H9 (cell line): ENCODE measurements at places on chromosomes 4 and X.
A peak's percentile ranks its signal among the peaks of the same experiment; 100 is the strongest.

- no peak for DNase-seq
Observed at GRCh38 chrX:25156323-25156722, 140.6 kb upstream of the ARX start.

GRCh38 chr4:125105561-125105960, 209.2 kb upstream of the FAT4 start:
- no peak for DNase-seq

DNA sequence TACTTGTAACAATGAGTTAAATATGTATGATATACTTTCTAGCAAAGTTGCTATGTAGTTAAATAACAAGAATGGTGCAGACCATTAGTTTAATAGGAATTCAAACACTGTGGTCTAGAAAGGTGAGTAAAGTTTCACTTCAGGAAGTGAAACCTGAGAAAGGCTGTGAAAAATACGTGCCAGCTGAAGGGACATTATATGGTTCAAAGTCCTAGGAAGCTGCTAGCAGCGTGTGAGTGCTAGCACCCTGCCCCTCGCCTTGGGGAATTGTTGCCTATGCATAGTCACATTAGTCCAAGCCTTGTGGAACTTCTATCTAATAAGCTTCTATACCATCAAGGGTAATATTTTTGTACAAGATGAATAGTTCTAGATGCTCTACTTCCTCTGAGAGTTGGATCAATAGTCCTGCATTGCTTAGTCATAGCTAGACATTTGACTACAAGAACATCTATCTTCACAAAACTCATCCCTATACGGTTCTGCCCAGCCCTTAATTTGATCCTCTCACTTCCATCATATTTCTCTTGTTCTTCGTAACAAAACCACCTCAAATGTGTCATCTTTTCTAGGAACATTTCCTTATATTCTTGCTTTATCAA, 45.8 kb upstream of the ARSJ start:
- DNase-seq, result no peak

DNA sequence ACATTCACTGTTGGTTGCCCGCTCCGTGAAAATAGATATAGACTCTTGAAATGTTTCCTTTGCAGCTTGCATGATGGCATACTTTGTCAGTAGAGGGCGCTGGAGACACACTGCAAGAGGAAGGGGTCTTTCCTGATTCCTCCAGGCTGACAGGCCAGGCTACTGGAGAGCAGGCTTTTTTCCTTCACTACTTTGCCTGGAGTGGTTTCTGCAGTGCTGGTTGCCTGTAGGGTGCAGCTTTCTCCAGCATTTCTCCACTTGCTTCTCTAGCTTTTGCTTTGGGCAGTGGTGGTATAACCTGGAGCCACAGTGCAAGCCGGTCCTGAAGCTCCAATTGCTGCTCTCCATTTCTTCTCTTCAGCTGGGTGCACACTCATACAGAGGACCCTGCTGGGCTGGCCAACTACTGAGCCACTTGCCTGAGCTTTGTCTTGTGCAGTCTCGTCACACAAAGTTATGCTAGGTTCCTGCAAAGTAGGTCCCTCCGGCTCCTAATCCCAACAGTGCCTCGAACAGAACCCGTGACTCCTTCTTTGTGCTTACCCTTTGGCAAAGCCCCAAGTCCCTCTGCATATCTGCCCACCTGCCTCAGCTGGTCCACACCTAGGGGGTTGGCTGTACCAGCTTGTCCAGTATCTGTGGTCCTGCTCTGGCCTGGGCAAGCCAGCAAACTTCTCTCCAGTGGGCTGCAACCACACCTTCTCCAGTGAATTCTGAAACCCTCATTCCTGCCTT, 46.3 kb downstream of the RASSF6 start:
- DNase-seq, result peak; percentile 91

DNA sequence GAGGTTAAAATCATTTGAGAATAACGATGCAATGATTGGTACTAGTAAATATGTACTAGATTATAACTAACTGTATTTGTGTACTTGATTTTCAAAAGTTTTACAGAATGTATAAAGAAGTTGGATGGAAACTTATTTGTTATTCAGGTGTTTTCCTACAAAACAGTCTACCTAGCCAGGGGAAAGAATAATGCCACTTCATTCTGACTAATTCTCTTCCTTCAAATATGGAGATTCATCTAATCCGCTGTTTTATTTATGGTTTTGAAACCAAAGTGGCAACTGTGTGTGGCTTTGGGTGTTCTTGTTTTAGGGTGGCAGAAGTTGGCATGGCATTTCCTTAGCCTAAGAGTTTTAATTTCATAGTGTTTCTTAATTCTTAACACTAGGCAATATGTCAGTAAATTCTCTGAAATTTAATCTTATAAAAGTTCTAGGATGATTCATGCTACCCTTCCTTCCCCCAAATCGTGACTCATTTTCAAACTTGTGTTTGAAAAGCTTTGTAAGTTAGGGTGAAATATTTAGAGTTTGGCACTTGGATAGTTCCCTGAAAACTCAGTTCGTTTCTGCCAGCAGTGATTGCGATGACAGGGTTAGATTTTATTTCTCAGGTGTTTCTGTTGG, 62.6 kb downstream of the DCLK2 start:
- no peak for DNase-seq
